Amniotic stem cell (primary cell): ENCODE measurements at places on chromosomes 2 and 18.
A peak's percentile ranks its signal among the peaks of the same experiment; 100 is the strongest.

GRCh38 chr2:121415727-121416126, 115.0 kb upstream of the RNU4ATAC start:
- no peak for DNase-seq

- DNase-seq, result no peak
These were observed 296.8 kb upstream of the SPRED2 start for GRCh38 chr2:65729246-65729645.

DNA sequence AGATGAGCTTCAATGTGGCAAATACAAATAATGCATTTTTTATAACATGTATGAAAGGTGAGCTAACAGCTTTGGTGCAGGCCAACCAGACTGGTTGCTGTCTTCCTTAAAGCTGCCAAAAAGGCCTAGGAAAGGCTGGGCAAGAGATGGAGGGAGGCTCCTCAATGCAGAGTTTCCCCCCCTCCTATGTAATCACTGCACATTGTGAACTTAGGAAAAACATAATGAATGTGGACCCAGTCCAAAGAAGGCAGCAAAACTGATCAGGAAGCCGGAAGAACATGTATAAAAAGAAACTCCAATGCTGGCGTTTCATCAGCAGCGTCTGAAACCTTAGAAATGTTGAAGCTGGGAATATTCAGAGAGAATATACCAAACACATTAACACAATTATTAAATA, 84.2 kb upstream of the LYPD6 start:
- no peak for DNase-seq

- DNase-seq, result no peak
These were observed 750 bp upstream of the RIOK3 start for GRCh38 chr18:23452347-23452727.

GRCh38 chr18:51569153-51569552, 371.7 kb upstream of the MEX3C start:
- DNase-seq, result no peak

DNA sequence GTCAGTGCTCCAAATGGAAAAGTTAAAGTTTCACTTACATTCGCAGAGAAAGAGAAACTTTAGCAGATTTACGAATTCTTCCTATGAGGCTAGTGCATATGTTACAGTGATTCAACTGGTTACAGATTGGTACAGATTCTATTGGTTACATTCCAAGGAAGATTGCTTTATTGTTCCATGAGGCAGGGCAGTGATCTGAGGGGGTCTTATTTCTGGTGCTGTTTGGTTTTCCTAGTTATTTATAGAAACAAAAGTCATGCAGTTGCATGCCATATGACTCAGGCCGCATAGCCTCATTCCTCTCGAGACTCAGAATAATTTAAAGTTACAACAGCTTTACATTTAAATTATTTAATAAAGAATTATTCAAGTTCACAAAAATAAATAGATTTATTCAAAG, 385.4 kb upstream of the SYT4 start:
- peak; percentile 80 for DNase-seq
